Stimulated activated CD8-positive, alpha-beta memory T cell treated with anti-CD3 and anti-CD28 coated beads, Interleukin-15, amount 100 ng/mL, for 24 hours (primary cell): ENCODE measurements at places on chromosomes 2 and 18.

DNA sequence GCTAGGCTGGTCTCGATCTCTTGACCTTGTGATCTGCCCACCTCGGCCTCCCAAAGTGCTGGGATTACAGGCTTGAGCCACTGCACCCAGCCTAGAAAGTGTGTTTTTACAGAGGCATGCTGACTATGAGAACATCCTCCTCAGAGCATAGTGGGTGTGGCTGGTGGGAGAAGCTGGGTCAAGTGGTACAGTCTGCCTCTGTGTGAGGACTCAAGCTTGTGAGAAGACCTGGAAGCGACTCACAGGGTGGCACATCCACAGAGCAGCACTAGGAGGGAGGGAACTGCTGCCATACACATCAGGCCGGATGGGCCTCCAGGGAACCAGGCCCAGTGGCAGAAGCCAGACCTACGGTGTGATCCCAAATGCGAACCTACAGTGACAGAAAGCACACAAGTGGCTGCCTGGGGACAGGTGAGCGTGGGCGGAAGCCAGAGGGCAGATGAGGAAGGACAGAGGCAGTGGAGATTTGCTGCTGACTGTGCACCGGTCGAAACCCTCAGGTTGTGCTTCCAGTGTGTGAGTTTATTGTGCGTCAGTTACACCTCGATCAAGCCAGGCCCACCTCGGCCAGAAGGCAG lies 8.9 kb downstream of the ARHGEF4 start:
- no peak for DNase-seq

DNA sequence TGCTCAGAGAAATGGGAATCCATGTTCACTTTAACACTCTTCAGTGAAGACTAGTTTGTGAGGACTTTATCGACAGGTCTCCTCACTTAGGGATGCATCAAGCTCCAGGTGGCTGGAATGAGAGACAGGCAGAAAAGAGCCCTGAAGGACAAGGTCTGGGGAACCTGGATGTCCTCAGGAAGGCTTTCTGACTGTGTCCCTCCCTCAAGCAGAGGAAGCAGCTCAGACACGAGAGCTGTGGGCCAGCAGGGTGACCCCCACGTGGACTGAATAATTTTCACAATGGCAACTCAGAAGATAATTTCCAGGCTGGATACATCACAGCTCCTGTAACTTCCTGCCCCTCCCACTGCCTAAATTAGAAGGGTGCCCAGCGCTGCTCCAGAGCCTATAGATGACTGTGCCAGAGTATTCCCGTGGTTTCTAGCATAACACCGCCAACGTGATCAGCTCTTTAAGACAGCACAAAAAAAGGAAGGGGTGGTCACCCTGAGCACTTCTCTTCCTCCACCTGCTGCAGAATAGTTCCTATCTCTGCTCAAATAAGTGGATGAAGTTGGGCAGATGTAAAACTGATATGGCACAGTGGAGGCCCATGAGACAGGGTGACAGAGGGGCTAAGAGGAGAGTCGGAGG lies 25.7 kb upstream of the NCK2 start:
- no peak for DNase-seq

- no peak for DNase-seq
These were observed at the start of gene NYAP2 for GRCh38 chr2:225399504-225399903. NYAP2 (plus strand) TSS chr2:225399710; CDS start chr2:225408881, 9,171 bp downstream.

DNA sequence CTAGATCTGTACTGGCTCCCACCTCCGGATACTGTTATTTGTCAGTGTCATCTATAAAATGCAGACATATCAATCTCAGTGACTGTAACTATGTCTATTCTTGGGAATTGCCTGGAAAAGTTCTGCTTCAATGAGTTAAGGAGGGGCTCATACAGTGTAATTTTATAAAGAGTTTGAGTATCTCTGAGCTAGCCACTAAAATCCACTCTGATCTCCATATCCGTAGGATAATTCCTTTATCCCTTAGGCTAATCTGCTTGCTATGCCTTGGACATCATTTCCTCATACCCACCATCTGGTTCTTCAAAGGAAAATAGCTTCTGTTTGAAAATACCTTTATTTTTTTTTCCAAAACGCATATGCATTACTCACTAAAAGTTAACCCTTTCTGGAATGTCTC lies 863.2 kb downstream of the SUCLG1 start:
- no peak for DNase-seq

- no peak for DNase-seq
These were observed 211.4 kb downstream of the BABAM2 start for GRCh38 chr2:28101892-28102291.

DNA sequence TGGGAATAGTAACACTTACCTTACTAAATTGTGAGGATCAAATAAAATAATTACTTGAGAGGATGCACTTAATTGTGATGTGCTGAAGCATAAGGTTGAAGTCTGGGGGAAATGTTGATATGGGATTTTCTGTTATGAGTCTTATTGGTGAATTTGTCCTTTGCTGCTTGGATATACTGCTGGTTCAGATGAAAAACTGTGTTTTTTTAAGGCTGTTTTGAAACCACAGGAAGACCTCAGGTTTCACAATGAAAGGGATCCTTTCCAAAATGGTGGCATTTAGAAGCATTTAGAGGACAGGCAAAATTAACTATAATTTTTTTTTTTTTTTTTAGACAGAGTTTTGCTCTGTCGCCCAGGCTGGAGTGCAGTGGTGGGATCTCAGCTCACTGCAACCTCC lies 34.9 kb downstream of the SPATS2L start:
- DNase-seq: no peak

DNA sequence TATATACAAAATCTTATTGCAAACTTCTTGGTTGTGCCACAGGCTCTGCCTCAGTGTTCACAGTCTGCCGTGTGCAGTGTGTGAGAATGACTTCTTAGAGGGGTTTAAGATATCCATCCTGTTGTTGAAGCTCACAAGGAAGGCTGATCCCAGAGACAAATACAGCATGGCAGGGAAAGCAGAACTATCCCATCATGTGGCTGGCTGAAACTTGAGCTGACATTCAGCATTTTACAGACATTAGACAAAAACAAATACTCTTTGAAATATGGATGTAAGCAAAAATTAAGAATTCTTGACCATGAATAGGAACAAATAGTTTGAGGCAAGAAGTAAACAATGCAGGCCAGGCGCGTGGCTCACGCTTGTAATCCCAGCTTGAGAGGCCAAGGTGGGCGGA lies 12.9 kb upstream of the PUM2 start:
- no peak for DNase-seq

DNA sequence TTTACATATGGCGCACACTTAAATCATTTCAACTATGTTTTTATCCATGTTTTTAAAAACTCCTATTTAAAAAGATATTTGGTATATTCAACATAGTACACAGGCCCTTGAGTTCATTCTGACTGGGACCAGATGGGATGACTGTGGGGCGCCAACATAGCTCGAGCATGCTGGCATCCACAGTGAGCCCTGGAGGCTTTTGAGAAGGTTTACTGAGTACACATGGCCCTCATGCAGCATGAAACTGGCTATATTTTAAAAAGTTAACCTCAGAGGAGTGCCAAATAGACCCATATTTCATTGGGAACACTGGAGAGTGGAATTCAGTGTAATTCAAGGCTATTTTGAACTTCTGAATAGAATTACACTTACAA lies 83.6 kb downstream of the CCDC85A start:
- DNase-seq: no peak

DNA sequence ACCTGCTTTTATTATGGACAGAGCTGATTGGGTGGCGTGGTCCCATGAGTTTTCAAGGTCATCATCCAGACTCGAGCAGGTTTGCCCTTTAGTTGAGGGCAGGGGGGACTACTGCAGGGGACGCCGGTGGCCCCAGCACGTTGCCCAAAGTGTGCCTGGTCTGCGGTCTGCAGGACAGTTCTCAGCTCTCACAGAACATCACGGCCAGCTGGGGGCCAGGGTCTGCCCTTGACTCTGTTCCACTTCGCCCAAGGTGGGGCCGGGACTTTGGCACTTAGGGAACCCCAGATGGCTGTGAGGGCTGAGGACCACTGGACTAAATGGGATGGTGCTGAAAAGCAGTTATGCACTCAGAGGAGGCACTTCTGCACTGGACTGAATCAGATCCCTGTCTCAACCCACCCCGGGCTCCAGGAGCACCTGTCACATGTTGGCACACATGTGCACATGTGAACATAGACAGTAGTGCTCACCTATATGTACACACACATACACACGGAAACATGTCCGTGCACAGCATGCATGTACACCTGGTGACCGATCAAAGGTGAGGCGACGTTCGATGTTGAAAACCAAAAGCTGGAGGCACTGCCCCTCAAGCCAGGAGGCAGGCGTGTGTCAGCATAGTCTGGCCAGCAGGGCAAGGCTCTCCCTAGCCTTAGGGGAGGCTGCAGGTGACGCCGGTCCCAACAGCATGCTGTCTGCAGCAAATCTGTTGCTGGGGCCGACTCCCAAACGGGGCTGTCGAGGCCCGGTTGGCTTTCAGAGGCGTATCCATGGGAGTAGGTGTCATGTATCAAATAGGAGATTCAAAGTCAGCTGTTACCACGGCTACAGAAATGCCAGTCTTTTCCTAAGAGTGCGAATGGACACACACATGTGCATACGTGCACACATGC lies 10.2 kb downstream of the ANO7 start:
- no peak for DNase-seq

DNA sequence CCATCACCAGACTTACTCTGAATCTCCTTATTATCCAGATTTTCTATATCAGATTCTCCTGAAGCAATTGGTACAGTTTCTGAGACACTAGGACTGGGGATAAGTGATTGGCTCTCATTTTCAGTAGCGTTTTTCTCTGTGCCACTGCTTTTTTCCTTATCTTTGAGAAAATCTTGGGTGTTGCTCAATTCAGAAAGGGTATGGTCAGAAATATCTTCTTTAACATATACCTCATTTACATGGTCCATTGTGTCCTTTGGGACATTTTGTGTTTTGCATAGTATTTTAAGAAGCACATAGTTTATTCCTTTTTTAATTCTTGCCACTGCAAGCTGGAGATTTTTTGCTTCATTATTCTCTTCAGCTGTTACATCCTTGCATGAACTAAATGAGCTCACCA lies 56.6 kb upstream of the SCN9A start:
- DNase-seq: no peak
